CD14-positive monocyte (primary cell): ENCODE measurements at places on chromosomes 2 and 18. TPM values are rescaled to one million over a fixed set of nuclear protein-coding genes. Genes with fewer than 3 reads are reported as not detected.

GRCh38 chr2:209331291-209331844 is 92.5 kb upstream of the MAP2 start:
- DNase-seq: no peak

The GRHL1 gene
- not detected for polyA plus RNA-seq

DNA sequence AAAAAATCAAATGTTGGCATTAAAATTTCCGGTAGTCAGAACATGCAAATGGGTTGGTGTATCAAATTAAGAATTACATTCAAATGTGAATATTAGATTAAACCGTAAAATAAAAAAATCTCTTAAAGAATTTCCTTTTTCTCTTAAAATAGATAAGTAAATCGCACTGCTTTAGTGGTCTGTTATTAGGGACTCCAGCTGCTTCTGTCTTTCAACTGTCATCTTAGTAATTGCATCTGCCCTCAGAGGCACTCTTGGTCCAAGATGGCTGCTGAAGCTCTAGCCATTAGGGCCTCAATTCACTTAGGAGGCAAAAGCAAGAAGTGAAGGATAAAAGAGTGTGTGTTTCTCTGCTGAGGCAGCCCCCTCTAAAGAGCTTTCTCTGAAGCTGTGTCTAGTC is 132.4 kb downstream of the MGAT5 start:
- DNase-seq: no peak

- DNase-seq: no peak
Measured at GRCh38 chr2:56713161-56713676, 529.4 kb downstream of the CCDC85A start.

GRCh38 chr2:29249666-29250253 is 134.5 kb downstream of the CLIP4 start:
- no peak for DNase-seq

DNA sequence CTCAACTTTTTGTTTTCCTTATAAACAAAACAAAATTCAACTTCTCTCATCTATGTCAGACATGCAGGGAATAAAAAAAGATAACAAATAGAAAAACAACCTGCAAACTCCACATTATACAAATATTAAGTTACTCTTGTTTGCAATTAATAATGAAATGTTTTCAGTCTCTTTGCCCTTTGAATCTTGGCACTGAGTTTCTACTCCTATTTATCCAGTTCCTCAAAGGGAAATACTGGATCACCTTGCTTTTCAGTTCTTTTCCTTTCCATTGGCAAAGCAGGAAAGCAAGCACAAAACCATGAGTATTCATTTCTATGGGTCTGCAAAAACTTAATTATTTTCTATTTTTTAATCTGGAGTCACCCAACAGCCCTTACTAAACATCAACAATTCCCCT is 23.6 kb downstream of the KANSL1L start:
- no peak for DNase-seq

The HTR2B gene
- not detected for polyA plus RNA-seq

GRCh38 chr2:69578198-69578540 is 65.4 kb downstream of the AAK1 start:
- DNase-seq: no peak

DNA sequence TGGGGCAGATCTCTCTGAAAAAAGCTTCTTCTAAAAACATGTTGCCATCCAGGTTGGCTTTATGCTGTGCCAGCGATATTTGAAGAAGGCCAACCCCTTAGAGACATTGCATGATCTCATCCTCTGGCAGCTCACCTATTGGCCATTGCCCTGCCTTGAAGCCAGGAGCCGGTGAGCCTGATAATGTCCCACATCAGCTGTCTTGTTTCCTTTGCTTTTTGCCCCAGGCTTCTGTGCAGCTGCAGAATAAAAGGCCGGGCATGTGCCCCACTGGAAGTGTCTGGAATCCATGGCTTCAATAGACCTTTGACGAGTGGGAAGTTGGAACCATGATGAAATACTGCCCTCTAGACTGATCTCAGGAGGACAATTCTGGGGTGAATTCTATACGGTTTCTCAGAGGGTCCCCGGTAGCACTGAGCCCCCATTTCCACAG is 523.5 kb upstream of the ZEB2 start:
- DNase-seq: no peak

DNA sequence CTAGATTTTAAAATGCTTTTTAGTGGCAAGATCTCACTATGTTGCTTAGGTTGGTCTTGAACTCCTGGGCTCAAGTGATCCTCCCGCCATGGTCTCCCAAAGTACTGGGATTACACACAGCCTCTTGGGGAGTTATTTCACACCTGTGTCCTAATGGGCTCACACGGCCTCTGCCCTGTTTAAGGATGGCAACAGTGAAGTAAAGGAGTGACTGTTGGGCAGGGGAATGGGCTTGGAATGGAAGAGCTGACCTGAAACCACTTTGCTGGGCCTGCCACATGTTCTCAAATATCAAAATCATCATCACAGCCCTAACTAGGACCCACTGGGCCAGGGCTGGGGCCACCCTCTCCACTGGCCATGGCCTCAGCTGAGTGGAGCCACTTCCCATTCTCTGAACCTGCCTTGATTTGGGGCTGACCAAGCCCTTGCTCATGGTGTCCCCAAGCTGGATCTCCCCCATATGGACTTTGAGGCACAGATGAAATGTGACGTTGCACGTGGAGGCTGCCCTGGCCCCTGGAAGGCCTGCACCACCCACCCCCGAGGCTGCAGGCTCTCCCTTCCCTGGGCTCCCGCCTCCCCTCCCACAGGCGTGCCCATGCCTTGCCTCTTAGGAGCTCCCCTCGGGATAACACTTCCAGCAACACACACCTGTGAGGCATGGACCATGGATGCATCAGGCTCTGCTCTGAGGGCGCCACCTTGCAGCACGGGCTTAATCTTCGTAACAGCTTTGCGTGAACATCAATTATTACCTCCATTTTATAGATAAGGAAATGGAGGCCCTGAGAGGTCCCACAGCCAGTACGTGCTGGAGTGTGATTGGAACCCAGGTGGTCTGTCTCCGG is 71.8 kb upstream of the SMAD7 start:
- no peak for DNase-seq

The RBKS gene
- 3.9 TPM for polyA plus RNA-seq

DNA sequence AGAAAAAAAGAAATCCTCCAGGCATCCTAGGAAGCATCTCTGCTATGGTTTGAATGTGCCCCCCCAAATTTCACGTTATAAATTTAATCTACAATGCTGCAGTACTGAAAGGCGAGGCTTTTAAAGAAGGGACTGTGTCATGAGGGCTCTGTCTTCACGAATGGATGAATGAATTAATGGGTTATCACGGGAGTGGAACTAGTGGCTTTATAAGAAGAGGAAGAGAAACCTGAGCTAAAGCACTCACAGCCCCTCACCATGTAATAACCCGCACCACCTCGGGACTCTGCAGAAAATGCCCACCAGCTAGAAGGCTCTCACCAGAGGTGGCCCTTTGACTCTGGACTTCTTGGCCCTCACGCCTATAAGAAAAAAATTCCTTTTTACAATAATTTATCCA is 27.6 kb downstream of the RNU4ATAC start:
- no peak for DNase-seq

DNA sequence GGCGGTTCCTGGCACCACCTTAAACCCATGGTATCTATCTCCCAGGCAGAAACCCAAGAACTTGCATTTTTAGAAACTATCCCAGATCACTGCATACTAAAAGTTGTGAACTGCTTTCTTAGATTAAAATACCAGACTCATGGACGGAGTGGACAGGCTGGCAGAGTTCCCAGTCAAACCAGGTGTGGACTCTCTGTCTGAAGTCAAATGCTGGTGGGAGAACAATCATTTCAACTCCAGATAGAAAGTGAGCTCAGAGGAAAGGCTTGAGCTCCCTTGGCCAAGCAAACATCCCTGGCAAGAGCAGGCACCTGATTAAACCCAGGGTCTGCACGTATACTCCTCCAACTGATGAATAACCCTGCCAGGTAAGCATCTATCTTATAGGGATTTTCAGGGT is 19.5 kb downstream of the NXPH2 start:
- DNase-seq: no peak

DNA sequence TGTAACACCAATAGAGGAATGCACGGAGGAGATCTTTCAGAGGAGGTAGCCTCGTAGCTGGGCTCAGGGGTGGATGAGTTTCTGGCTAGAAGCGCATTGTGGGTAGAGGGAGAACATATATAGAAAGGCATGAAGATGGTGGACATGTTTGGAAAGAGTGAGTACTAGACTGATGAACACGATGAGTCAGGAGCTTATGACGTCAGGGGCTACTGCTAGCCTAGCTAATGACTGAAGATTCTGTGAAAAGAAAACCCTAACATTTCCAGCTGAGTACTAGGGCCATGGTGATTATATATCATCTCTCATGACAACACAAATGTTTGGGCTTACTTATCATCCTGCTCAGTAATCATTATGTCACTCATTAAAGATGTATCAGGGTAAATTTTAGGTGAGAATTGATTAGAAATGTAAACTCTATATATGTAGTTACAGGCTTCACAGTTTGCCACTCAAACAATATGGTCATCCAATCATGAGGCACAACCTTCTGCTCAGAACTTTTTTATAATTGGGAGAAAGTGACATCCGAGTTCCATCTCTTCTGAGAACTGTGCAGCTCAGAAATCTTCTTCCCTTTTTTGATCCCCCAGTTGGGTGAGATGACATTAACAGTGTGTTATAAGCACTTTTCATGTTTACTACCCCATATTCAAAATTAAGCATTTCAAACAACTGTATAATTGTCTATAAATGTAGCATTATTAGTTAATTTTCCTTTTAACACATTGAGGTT is 22.2 kb upstream of the IL1RN start:
- DNase-seq: no peak

The HADHB gene
- 186 TPM for polyA plus RNA-seq

DNA sequence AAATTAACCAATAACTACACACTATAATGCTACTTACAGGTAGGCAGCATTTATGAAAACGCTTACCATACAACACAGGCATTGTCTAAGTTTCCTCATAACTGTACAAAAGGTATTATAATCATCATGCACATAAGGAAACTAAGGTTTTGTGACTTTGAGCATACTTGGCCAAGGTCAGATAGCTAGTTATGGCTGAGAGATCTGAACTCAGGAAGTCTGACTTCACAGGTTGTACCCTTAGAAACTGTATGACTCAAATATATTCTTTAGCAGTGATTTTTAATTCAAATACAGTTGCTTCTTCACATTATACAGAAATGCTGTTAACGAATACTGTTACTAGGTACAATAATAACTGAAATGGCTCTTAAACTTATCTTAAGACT is 89.3 kb downstream of the TRIP12 start:
- no peak for DNase-seq

The EMILIN1 gene
- polyA plus RNA-seq: 0.43 and 0.89 TPM in 2 replicates

The PXDN gene
- polyA plus RNA-seq: not detected

- DNase-seq: peak; percentile 70
Measured at GRCh38 chr2:7057865-7058400, 140.7 kb downstream of the RNF144A start.

DNA sequence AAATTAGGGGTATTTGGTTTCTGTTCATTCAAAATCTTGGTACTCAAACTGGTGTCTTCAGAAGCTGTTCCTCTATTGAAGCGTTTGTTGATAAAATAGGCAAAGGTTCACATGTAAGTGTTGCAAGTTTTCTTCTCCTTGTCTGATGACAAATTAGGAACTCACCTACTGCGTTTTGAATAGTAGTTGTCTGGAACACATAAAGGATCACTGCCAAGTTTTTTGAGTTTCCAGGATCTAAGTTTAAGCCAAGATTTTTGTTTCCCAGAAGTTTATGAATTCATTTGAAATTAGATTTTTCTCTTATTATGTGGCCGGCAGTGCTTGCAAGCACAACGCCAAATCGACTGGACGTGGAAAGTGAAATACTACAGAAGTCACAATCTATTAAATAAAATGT is 85.4 kb downstream of the ARHGEF33 start:
- no peak for DNase-seq

- DNase-seq: no peak
Measured at GRCh38 chr2:54030806-54031205, 60.0 kb upstream of the PSME4 start.

The CYBRD1 gene
- 9.8 and 21.7 TPM in 2 replicates for polyA plus RNA-seq

GRCh38 chr2:9220201-9220600 is 13.6 kb downstream of the ASAP2 start:
- no peak for DNase-seq

The KIF5C gene
- polyA plus RNA-seq: not detected

DNA sequence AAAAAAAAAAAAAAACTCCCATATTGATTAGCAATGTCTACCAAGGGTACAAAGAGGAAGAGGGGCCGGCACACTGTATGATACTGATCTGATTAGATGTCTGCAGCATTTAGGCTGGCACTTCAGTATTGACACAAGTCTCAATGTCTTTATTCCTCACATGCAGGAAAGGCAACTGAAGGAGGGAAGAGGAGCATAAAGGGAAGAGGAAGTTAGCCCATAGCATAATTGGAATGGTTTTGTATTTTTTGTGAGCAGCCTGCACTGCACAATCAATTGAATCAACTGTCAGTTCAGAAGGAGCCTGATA is 79.0 kb downstream of the DNER start:
- no peak for DNase-seq

The ARHGEF33 gene
- 0.03 and 0.33 TPM in 2 replicates for polyA plus RNA-seq

DNA sequence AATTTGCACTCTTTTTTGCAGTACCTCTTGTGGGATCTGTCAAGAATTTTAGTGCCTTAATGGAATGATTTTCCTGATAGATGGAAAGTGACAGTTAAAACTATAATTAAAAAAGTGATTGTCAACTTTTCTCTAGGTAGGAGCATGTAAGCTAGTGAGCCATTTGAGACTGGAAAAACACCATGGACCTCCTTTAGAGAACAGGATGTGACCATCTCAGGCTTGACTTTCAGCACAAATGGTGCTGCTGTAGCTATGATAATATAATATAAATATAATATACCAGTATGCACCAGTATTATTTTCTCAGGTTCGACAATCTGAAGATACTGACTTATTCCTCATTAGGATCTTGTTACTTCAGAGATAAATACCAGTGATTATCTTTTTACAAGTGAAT is 27.8 kb downstream of the ZNF236 start:
- DNase-seq: no peak

The IHH gene
- not detected in 2 replicates for polyA plus RNA-seq

- no peak for DNase-seq
Measured at GRCh38 chr2:138948070-138948539, 167.9 kb upstream of the NXPH2 start.
